Epithelial cell of proximal tubule (primary cell): ENCODE measurements at places on chromosomes 2 and 18.
A peak's percentile ranks its signal among the peaks of the same experiment; 100 is the strongest.

GRCh38 chr2:105784589-105784988 is 39.9 kb downstream of the NCK2 start:
- no peak for DNase-seq

DNA sequence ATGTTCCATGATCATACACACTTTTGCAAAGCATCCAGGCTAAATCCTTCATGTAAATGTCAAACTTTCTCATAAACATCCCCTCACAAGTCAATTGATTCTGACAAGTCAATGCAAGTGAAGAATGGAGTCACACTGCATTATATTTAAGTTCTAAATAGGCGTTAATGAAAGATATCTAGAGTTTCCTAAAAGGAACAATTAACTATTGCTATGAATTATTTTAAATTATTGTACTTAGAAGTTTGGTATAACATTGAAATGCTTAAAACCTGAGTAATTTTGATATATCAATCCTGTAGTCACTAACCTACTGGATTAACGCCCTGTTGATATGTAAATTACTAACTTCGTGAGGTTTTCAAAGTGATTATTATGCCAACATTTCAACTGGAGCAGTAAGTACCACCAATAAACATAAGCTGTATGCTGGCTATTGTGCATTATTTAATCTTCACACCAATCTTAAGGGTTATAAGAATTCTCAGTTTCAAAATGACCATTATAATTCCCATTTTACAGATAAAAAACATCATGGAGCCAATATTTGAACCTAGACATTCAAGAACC is 884.3 kb downstream of the ERBB4 start:
- DNase-seq, result no peak

DNA sequence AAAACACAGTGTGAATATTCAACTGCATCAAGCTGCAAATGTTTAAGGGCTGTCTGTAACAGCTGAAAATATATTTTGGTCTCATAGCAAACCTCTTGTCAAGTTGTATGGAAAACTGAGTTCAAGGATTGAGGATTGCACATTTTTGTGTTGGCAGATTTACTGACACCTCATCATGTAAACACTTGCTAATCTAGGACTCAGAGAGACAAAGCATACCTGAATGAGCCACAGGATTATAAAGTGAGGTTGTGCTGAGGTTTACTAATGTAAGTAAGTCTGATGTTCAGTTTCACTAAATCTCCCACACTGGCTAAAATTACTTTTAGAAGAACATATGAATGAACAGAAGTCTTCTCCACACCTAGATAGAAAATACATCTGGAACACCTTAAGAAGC is 1993.1 kb upstream of the CELF4 start:
- no peak for DNase-seq

DNA sequence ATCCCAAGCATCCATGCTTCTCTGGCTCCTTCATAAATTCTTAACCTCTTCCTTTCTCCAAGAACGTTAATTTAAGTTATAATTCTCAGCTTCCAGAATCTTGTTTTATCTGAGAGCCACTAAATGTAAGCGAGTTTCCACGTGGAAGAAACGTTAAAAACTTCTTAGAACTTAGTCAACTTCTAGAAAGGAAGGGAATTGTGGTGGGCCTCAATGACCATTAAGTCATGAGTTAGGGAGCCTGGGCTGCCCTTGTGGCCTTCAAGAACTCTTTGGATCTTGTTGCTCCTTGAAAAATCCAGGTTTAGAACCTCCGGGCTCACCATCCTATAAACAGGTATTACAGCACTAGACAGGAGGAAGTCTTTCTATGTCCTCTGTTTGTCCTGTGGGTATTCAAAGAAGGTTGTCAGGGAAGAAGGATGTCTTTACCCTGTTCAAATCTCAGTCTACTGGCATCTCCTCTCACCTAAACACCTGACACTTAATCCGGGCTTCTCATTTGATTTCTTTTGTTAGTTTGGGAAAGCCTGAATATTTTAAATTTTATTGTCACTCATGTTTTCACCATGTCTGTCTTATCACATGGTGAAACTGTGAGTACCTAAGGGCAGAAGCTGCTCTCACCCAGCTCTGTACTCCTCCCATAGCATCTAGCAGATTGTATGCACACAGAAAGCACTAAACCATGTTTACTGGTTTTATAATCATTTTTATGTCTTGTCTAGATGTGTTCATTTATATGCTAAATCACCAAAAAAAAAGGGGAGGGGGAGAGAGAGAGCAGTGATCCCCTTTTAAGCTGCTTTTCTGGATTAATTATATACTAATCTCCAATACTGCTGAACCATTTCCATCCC is 6.3 kb downstream of the RND3 start:
- no peak for DNase-seq

GRCh38 chr2:213232649-213233437 is 51.4 kb upstream of the SPAG16 start:
- DNase-seq, result no peak

DNA sequence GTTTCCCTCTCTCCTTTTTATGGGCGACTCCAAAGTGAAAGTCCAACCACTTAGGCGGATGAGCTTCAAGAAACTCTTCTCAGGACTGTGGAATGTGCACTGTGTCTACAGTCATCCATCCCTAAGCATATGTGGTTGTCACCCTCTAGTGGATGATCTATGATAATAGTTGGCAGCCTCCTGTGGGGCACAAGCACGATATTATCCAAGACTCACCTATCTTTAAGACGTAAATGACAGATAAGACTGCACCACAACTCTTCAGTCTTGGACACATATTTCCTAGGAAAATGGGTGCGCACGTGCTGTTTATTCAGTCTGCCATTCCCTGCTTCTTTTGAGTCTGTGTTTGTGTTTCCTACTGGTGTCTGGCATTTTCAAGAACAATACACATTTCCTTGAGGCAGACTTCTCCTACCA is 145.5 kb upstream of the CTAGE1 start:
- peak; percentile 74 for DNase-seq

GRCh38 chr18:50992351-50992762 is 24.5 kb downstream of the ELAC1 start:
- no peak for DNase-seq

DNA sequence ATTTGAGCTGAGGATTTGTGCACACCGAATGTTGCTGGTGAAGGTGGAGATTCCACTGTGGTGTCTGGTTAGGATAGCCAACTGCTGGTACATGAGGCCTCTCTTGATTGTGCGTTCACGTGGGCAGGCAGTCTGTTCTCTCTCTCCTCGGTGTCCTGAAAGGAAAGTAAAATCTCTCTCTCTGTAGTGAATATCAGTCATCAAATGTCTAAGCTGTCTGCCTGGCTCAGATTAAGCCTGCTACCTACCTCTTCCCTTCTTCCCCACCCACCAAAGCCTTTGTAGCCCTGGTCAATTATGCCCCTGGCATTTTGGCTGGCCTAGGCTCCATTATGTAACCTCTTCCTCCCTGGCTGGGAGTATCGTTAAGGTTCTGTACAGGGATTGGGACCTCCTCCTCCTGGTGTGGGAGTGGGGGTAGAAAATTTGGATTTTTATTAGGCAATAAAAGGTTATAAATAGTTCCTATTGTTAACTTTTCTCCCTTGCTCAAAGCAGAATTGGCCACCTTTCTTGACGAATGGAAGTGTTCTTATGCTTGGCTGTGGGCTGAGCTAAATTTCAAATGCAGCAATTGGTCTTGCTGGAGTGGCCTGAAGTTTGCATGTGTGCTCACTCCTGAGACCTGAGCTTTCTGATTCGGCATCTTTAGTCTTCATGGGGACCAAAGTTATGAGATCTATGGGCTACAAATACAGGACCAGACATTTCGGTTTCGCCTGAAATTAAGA is 148.8 kb downstream of the WDSUB1 start:
- no peak for DNase-seq

GRCh38 chr2:199457147-199458008 is at the start of gene SATB2:
Gene SATB2 (minus strand): TSS chr2:199457939. CDS start chr2:199456037, 1,902 bp downstream.
- no peak for DNase-seq

DNA sequence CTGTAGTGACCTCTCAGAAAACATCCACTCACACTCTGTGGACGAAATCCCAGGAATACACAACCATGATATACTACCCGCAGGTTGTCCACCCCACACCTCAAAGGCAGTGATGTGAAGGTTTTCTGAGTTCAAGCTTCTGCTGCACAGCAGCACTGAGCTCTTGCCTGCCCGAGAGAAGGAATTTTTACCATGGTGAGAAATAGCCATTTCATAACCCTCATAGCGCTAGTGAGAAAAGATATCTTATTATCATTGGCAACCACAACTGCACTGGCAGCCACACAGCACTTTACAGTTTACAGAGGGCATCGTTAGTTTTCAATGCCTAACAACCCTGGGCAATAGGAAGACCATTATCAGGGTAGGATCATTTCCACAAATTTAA is 36.9 kb downstream of the NAPG start:
- no peak for DNase-seq
